ENCODE measurements at places on chromosomes 16 and 17. TPM values are rescaled to one million over a fixed set of nuclear protein-coding genes. Genes with fewer than 3 reads are reported as not detected.

TUBB3 gene
- 2.1 TPM for total RNA-seq

LRRC45 gene
- 4.3 TPM for total RNA-seq

MYH11 gene
- total RNA-seq, result 15.6 TPM

DNA sequence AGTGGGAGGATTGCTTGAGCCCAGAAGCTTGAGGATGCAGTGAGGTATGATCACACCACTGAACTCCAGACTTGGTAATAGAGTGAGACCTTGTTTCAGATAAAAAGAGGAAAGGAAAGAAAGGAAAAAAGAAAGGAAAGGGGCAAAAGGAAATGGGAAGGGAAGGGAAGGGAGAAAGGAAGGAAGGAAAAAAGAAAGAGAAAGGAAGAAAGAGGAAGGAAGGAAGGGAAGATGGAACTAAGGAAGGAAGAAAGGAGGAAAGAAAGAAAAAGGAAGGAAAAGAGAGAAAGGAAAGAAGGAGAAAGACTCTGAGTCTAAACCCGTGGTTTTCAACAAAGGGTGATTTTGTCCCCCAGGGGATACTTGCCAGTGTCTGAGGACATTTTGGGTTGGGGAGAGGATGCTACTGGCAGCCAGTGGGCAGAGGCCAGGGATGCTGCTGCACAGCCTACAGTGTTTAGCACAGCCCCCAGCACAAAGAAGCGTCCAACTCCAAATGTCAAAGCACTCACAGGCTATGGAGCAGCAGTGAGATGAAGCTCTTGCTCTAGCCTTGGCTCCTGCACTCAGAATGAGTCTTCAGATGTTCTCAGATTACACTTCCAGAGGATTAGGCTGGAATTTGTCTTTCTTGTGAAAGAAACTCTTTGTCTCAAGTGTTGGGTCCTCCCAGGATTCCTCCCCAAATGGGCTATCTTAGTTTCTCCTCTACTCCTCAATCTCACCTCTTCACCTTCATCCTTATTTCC is 64.2 kb downstream of the BMERB1 start:
- no peaks in the 10 kb centered on the region for H3K36me3 ChIP-seq
- H3K27ac ChIP-seq, result no peak overlapping the region
- no peaks in the 10 kb centered on the region for H3K27me3 ChIP-seq
- no peak for DNase-seq

DNA sequence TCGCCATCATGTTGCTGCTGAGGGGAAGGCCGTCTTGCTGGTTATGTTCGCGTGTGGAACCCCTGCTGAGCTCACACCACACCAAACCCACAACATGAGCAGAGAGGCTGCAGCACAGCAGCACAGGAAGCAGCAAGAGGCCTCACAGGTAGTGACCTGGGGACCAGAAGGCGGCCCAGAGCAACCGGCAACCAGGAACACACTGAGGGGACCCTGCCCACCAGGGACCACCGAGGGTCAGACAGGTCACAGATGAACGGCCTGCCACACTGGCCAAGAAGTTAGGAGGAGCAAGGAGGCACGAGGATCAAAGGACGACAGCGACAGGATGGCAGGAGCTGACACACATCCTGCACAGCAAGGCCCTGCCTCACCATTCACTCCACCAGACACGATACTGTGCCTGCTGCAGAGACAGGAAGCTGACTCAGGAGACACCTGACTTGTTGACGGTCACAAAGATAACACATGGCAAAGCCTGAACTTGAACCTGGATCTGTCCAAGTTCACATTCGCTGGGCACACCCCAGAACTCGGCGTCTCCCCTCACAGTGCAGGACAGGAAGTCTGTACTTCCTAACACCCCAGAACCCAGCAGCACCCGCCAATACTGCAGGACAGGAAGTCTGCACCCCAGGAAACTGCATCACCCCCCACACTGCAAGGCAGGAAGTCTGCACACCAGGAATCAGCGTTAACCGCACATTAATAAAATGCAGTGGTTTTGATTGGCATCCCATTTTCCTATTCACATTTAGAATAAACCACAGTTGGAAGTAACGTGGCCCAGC is 98.5 kb downstream of the ZNF778 start:
- H3K4me3 ChIP-seq, result no peak overlapping the region
- H3K4me1 ChIP-seq, result peaks cover 91% of the 10 kb centered on the region
- peaks cover 8% of the 10 kb centered on the region for H3K36me3 ChIP-seq
- H3K27ac ChIP-seq, result peak overlapping the region; percentile 78
- H3K27me3 ChIP-seq, result no peaks in the 10 kb centered on the region
